ENCODE measurements at places on chromosomes 3 and 15. TPM values are rescaled to one million over a fixed set of nuclear protein-coding genes. Genes with fewer than 3 reads are reported as not detected.

The CLDN16 gene
- not detected for total RNA-seq

The COL6A5 gene
- not detected for total RNA-seq

The SI gene
- total RNA-seq: not detected

The CLDN18 gene
- total RNA-seq: not detected

The DISP2 gene
- 0.58 TPM for total RNA-seq

The XYLB gene
- total RNA-seq: 3.8 TPM

The SUCNR1 gene
- 0.09 TPM for total RNA-seq

The ATG7 gene
- total RNA-seq: 16.9 TPM
